B cell (primary cell): ENCODE measurements at places on chromosomes 7 and 10. TPM values are rescaled to one million over a fixed set of nuclear protein-coding genes. Genes with fewer than 3 reads are reported as not detected.

Gene COL13A1
- polyA plus RNA-seq: not detected in 2 replicates

Gene VSTM2A
- not detected in 2 replicates for polyA plus RNA-seq

Gene SLC18A2
- polyA plus RNA-seq: 0.07 TPM in 1 of 2 replicates, not detected in the other

Gene OR9A4
- not detected in 2 replicates for polyA plus RNA-seq

Gene NME8
- polyA plus RNA-seq: not detected in 2 replicates

Gene SKIDA1
- polyA plus RNA-seq: 0.06 TPM in 1 of 2 replicates, not detected in the other

Gene MSMB
- not detected in 2 replicates for polyA plus RNA-seq

Gene NUTM2A
- polyA plus RNA-seq: 0.88 and 1.0 TPM in 2 replicates

Gene PTF1A
- not detected in 2 replicates for polyA plus RNA-seq
